ENCODE measurements at places on chromosomes 6 and 20. TPM values are rescaled to one million over a fixed set of nuclear protein-coding genes. Genes with fewer than 3 reads are reported as not detected.

The DOK5 gene
- total RNA-seq = 1.3 TPM

The CCR6 gene
- 0.49 TPM for total RNA-seq

The VSX1 gene
- total RNA-seq = not detected

The MTFR2 gene
- total RNA-seq = 0.76 TPM

The ASIP gene
- 0.83 TPM for total RNA-seq

DNA sequence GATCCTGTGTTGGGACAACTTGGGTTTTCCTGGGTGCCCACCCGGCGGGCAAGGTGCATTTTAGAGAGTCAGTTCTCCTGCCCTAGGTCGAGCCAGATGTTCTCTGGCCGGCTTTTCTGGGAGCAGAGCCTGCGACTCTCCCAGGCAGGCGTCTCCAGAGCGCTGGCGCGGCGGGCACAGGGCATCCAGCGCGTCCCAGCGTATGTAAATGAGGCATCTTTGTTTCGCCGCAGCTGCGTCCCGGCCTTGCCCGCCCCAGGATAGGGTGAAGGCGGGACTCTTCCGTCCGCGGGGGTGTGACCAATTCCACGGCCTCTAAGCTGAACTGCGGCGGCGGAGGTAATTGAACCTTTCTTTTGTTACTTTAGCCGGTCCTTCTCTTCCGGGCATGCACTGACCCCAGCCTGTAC is 9.1 kb downstream of the GRIK2 start:
- DNase-seq = no peak

GRCh38 chr20:50567860-50568548 is 57.8 kb downstream of the PTPN1 start:
- no peak for DNase-seq

GRCh38 chr6:106360989-106361430 is 493 bp downstream of the CRYBG1 start:
- no peak for DNase-seq

- DNase-seq = no peak
These were observed 499.2 kb upstream of the CDH4 start for GRCh38 chr20:60752741-60753420.

DNA sequence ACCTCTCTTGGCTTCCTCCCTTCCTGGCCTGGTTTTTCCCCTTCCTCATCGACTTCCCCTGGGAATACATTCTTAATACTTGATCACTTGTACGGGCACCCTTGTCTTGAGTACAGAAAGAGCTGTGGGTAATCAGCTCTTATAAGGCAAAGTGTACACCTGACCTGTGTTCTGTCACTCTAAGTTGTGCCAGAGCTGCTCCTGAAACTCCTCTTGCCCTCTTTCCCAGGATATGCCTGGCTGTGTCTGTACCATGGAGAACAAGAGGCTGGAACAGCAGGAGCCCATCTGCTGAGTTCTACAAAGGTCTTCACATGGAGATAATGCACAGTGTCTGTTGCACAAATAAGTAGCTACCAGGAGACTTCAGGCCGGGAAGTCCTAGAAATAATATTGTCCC is 110.1 kb downstream of the FOXA2 start:
- no peak for DNase-seq

- peak; percentile 52 for DNase-seq
These were observed 3.3 kb downstream of the APCDD1L start for GRCh38 chr20:58511861-58512260.

DNA sequence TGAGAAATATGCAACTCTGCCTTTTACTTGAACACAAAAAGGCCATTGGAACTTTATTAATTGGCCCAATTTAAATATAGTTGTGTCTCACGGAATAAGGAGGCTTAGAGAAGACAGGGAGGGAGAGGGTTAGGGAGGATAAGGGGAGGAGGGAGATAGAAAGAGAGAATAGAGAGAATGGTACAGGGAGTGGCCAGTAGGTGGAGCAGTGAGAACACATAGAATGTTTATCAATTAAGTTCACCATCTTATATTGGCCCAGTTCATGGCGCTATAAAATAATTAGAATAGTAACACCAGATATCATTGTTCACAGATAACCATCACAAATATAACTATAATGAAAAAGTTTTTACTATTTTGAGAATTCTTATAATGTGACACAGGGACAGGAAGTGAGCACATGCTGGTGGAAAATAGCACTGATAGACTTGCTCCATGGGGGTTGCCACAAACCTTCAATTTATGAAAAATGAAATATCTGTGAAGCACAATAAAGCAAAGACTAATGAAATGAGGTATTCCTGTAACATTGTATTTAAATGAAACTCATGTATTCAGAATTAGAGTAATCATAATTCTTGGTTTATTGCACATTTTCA is 374.1 kb upstream of the MANEA start:
- DNase-seq = no peak

GRCh38 chr20:30168025-30168799 is 1089.3 kb upstream of the DEFB115 start:
- DNase-seq = no peak

DNA sequence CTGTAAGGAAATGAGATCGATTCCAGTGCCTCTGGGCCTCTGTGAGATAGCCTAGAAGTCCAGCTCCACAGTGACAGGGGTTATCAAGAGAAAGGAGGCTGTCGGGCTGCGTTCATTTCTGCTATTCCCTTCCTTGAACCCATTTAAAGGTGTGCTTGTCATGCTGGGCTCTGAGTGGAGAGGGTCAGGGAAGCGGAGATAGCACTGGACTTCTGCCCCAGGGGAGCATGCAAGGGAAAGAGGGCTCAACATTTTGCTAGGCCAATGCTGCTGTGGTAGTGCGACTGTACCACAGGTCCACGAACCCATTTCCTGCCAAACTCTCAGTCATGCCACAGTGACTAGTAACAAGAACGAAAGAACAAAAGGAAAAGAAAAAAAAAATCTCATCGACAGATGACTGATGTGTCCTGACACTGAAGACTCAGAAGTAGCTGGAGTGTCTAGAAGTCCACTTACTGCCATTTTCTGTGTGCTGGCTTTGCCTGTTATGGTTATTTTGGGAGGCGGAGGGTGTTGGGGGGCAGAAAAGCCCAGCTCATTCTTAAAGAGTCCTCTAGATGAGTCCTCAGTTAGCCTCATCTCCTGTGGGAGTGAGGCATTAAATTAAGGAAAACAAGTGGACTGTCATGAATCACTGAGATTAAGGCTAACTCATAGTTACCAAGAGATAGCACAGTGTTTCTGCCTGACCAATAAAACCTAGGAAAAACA is 8.1 kb downstream of the NEDD9 start:
- DNase-seq = no peak

GRCh38 chr6:129681913-129682205 is 28.1 kb downstream of the ARHGAP18 start:
- no peak for DNase-seq

GRCh38 chr6:27049863-27050781 is 197.4 kb upstream of the PRSS16 start:
- no peak for DNase-seq
